Cardiac septum (tissue), 1 donor: ENCODE measurements at places on chromosomes 5 and 9. TPM values are rescaled to one million over a fixed set of nuclear protein-coding genes. Genes with fewer than 3 reads are reported as not detected.

OSTF1 gene
- total RNA-seq: 25.5 TPM

- DNase-seq: no peak
Measured at GRCh38 chr5:145293716-145294115, 541.4 kb downstream of the PRELID2 start.

DNA sequence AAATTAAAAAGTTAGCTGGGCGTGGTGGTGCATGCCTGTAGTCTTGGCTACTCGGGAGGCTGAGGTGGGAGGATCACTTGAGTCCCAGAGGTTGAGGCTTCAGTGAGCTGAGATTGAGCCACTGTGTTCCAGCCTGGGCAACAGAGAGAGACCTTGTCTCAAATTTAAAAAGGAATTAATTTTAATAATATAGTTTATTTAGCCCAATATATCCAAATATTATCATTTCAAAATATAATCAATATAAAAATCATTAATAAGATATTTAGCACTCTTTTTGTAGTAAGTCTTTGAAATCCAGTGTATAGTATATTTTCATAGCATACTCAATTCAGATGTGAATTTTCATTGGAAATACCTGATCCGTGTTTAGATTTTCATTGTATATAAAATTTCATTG, 43.2 kb upstream of the ORM1 start:
- peak; percentile 41 for DNase-seq

- no peak for DNase-seq
Measured at GRCh38 chr9:78565481-78565880, 268.6 kb downstream of the PSAT1 start.

DNA sequence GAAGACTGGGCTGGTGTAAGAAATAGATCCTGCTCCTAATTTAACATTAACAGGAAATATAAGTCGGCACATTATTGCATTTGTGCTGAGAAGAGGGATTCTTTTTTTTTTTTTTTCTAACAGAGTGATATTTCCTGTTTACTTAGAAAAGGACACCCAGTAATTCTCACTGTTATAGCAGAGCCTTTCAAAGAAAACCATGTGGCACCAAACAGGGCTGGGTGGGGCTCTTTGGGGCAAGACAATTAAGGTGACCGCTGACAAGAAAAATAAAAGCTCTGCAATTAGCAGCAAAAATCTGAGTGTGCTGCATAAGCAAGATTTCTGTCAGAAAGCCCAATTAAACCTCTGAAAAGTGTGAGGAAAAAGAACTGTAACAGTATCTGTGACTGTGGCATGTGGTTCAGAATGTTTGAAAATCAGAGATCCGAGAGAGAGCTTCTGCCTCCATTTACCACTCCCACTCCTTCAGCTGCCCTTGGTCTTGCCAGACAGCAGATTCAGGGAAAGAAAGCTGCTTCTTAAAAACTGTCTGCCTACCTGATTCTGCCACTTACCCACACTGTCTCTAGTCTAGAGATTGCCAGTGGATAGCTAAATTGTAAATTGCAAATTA, 77.1 kb upstream of the IQGAP2 start:
- no peak for DNase-seq

GRCh38 chr5:154849791-154850201, 607 bp downstream of the FAXDC2 start:
- DNase-seq: no peak
